IPS DF 6.9 (cell line): ENCODE measurements at places on chromosomes 16 and 17.

DNA sequence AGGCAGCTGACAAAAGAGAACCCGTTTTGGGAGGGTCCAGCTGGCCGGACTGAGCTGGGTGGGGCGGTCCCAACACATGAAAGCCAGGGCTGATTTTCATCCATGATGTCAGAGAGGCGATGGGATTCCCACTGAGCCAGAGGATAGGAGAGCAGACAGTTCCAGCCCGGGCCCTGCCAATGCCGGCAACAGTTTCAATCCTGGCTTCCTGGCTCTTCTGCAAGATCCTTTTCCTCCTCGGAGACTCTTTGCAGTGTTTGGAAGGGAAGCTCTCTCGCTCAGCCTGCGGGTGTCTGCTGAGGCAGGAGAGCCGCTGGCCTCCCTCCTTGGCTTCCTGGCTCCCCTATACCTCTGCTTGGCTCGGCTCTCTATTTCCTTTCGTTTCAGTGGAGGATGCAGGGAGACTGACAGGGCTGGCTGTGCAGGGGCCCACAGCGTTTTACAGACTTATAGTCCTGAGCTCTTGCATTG is 145.5 kb upstream of the SOX9 start:
- DNase-seq: no peak

DNA sequence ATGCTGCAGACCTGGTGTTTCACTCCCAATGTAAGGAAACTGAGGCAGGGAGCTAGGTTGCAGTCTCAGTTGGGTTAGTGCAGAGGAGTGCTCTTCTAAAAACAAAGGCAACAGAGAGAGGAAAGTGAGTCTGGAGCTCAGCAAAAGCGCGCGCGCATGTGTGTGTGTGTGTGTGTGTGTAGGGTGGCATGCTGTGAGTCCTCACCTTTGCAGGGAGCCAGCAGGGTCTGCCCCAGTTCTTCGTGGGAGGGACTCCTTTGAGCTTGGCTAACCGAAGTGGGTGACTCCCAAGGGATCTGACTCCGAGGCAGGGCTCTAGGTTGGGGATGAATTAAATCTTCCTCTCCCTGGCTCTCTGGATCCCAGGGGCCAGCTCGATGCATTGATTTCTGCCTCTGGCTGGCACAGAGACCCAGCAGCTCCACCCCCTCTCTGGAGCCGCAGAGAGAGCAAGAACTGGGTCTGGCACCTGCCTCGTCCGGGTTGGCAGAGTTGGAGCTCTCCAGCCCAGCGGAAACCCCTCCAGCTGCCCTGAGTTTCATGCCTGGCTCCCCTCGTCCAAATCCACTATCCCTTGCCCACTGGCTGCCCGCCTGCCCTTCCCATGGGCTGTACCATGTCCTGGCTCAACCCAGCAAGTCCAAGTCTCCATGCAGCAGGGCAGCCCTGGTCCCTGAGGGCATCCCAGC is 1.3 kb upstream of the BTBD17 start:
- DNase-seq: no peak

GRCh38 chr17:62017912-62018311 is 47.2 kb downstream of the MED13 start:
- DNase-seq: no peak

DNA sequence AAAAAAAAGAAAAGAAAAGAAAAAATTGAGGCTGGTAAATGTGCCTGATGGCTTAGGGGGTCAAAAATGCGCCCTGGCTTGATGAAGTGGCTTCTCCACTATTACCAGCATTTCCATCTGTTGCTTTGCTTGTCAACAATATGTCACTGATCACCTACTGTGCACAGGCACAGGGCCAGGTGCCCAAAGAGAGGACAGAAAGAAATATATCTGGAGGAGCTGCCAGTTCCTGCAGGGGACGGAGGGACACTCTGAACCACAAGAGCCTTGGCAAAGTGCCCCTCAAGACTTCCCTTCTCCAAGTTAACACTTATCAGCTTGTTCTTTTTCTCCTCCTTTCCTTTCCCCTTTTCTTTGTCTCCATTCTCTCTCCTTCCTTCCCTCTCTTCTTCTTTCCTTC is 34.7 kb downstream of the GINS3 start:
- DNase-seq: no peak

- no peak for DNase-seq
Measured at GRCh38 chr17:75475144-75475835, 18.9 kb downstream of the TMEM94 start.

- no peak for DNase-seq
Measured at GRCh38 chr17:28570716-28571360, 486 bp downstream of the PIGS start.

GRCh38 chr16:23784811-23785447 is 30.1 kb downstream of the CHP2 start:
- no peak for DNase-seq

GRCh38 chr17:69300222-69300621 is 26.7 kb downstream of the ABCA5 start:
- no peak for DNase-seq

DNA sequence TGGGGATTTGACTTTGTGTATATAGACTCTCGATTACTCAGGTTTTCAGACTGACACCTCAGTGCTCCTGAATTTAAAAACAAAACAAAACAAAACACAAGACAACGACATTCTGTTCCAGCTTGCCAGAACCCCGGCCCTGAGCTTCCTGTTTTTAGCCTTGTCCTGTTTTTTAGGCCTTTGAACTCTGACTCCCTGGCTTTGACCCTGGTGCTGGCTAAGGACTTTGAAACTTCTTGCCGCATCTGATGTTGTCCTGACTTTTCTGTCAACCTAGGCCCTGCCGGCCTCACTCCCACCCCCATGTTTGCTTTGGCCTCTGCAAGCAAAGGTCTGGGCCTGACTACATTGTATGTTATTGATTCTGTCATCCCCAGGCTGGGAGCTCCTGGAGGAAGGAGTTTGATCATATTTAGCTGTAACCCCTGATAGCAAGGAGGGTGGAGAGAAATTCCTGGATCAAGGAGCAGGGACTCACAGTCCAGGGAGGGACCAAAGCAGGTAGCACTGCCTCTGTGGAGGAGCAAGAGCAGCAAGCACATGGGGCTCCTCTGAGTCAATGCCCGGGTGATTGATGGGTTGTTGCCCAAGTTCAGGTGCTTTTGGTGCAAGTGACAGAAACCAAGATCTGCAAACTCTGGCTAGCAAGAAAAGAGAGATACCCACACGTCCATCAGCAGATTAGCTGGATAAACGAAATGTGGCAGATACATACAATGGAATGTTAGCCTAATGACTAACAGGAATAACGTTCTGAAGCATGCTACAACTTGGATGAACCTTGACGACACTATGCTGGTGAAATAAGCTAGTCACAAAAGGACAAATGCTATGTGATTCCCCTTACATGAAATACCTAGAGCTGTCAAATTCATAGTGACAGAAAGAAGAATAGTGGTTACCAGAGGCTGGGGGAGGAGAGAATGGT is 7.7 kb downstream of the CCL16 start:
- no peak for DNase-seq

GRCh38 chr17:8044819-8045810 is 6.3 kb downstream of the ALOX15B start:
- no peak for DNase-seq

DNA sequence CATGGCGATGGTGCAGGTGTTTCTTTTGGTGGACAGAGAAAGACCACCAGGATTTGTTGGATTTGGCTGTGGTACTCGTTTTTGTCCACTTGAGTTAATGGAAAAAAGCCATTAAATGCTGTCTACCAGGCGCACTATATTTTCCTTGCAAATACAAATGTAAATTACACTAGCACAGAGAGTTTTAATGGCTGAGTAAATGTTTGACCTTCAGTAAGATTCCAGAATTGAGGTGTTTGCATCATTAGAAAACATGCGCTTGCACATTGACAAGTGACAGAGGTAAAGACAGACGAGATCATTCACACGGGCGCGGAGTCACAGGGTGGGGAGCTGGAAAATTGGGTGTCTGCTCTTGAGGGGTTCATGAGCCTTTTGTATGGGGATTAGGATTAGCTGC is 53.5 kb upstream of the AKTIP start:
- no peak for DNase-seq

DNA sequence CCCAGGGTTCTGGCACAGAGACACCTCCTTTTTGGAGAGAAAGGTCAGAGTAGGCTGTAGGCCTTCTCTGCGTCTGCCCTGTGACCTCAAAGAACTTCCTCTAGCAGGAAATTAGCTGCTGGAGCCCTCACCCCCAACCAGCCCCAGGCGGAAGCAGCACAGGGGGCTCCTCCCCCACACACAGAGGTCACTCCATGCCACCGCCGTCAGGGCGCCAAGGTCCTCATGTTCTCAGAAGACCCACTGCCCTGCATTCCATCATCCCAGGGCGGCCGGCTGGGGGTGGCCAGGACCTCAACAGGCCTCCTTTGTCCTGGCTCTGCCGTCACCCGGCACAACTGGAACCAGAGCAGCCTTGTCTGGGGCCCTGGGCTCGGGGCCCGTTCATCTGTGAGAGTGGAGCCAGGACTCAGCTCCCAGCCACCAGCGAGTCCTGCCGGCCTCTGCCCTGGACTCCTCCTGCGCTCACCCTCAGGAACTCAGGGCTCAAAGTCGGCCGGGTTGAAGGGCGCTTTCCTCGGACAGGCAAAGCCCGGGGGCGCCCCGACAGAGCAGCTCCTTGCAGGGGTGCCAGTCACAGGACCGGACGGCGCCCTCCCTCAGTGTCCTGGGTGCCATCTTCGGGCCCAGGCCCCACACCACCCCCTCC is 1.2 kb downstream of the TMC6 start:
- no peak for DNase-seq

- DNase-seq: no peak
Measured at GRCh38 chr16:89074803-89075688, 18.6 kb upstream of the ACSF3 start.

GRCh38 chr16:83266848-83267553 is 540.8 kb upstream of the HSBP1 start:
- DNase-seq: no peak

GRCh38 chr16:78773291-78773702 is 673.8 kb downstream of the WWOX start:
- DNase-seq: no peak
